DMS79 treated with DMSO at 0.1 percent for 48 hours (cell line): ENCODE measurements at places on chromosomes 6 and 20.

DNA sequence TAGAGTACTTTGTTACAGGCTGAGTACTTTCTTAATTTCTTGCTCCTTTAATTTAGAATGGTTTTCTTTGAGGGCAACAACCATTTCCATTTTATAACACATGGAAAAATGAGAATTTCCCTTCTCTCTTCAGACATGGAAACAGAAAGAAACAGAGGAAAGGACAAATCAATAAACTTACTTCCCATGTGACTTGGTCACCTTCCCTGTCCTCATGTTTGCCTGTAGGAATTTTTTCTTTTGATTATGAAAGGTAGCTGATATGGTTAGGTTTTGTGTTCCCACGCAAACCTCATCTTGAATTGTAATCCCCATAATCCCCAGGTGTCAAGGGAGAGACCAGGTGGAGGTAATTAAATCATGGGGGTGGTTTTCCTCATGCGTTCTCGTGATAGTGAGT, 169.7 kb downstream of the PHF3 start:
- no peak for DNase-seq

DNA sequence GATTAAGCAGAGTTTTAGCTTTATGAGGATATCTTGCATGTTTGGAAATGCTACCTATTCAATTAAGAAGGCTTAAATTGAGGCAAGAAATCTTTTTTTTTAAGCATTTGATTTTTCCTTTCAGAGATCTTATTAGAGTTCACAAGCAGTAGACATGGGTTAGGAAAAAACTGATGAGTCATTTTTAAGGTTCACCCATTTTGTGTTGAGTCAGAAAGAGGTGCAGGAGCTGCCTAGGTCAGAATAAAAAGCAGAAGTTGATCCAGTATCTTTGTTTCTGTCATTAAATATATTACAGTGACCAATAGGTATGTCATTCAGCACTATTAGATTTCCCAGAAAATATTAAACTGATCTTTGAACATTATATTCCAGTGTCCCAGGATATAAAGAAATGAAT, 306.8 kb downstream of the LMBRD1 start:
- no peak for DNase-seq

- DNase-seq: peak; percentile 17
These were observed 1088.9 kb upstream of the CITED2 start for GRCh38 chr6:140463312-140463710.

DNA sequence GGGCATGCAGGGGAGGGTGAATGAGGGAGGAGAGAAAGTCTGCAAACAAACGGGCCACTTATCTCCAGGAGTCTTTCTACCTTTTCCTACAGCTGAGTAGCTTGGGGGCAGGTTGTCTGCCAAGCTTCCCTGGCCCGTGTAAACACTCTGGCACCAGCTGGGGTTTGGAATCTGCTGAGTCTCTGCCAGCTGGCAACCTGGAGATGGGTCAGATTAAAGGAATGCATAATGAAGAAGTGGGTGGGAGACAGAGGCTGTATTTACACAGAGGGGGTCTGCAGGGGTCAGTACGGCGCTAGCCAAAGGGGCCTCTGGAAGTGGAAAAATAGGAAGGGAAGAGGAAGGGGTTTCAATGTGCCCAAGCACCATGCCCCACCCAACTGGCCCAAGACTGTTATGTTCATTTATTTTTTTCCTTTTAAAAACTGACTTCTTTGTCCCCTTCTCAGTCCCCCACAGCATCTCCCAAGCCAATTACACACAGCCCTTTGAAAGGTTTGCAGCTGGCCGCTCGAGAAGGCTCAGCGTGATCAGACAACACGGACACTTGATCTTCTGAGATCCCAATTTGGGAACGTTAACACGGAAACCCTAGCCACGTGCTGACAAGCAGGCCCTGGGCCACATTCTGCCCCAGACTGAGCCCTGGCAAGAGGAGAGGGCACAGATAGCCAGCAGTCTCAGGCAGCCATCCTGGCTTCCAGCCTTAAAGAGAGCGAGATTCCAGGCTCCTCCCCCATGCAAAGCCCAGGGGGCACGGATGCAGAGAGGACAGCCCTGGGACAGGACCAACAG, 25.2 kb downstream of the TRAM2 start:
- DNase-seq: peak; percentile 99

- no peak for DNase-seq
These were observed 18.3 kb upstream of the SEC63 start for GRCh38 chr6:107976155-107976783.

GRCh38 chr6:91033964-91034363, 447.1 kb upstream of the MAP3K7 start:
- no peak for DNase-seq

- no peak for DNase-seq
These were observed 66.5 kb downstream of the PKIB start for GRCh38 chr6:122676688-122677087.

GRCh38 chr6:119442776-119443184, 93.2 kb upstream of the MAN1A1 start:
- DNase-seq: no peak

DNA sequence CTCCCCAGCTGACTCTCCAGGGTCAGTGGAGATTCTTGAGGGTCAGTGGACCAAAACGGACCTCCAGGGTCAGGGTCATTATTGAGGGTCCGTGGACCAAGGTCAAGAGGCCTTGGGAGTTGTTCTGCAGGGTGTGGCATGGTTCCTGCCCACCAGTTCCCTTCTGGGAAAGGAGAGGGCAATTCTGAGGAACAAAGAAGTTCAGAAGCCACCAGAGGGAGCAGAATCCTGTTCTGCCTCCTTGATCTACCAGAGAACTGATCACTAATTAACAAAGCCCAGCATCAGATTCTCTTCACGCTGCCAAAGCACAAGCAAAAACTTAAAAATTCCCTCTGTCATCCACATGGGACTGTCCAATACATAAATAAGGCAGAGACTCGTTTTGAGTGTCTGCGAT, 263.4 kb downstream of the DHX35 start:
- no peak for DNase-seq

GRCh38 chr6:17490724-17491123, 97.3 kb downstream of the CAP2 start:
- DNase-seq: no peak

DNA sequence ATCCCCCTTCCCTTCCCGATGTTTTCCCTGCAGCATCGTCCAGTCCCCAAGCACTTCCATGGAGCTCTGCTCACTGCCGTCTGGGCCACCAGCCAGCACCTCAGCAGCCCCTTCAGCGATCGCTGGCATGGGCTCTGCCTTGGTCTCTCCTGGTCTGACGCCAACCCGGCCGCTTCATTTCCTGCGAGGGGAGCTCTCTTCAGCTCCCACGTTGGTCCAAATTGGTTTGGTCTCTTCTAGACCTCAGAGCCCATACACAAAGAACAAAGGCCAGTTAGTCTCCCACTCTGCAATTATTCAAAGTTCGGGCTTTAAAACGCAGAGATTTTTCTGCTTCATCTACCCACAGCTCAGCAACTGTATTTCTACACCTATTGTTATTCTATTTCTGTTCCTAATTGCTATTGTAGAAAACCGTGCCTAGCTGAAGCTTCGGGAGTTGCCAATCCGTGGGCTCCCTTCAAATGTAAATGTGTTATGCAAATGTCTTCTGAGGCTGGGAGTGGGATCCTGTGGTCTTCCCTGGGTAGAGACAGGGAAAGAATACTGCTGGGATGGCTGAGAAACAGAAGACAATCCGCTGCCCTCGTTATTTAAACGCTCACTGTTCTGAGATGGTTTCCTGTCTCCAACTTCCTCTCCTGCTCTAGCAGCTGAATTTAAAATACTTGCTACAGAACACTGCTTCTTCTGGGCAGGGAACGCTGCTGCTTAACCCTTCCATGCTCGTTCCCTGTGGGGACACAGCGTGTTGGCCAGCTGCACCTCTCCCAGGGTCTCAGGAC, 154.2 kb upstream of the QKI start:
- no peak for DNase-seq

GRCh38 chr6:38302081-38302480, 337.6 kb downstream of the BTBD9 start:
- no peak for DNase-seq

DNA sequence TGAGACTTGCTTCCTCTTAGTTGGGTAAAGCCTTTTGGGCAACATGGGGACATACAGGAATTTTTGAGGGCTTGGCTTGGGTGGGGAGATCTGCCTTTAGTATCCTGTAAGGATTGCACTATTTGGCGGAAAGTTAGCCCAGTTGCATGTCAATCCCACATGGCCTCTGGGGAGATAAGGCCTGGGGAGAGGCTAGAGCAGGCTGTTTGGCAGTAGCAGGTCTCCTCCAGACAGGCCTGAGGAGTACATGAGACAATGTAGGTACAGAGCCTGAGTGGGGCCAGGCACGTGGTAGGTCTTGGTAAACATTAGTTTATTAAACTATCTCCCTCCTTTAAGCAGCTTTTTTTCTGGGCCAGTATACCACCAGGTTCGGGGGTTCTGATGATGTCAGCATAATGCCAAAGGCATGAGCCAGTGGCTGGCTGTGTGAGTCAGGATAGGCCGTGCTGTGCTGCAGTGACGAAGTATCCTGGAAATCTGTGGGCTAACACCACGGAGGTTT, 147.9 kb downstream of the VEGFA start:
- no peak for DNase-seq

- DNase-seq: no peak
These were observed 100.6 kb downstream of the PRDM1 start for GRCh38 chr6:106186714-106187113.

DNA sequence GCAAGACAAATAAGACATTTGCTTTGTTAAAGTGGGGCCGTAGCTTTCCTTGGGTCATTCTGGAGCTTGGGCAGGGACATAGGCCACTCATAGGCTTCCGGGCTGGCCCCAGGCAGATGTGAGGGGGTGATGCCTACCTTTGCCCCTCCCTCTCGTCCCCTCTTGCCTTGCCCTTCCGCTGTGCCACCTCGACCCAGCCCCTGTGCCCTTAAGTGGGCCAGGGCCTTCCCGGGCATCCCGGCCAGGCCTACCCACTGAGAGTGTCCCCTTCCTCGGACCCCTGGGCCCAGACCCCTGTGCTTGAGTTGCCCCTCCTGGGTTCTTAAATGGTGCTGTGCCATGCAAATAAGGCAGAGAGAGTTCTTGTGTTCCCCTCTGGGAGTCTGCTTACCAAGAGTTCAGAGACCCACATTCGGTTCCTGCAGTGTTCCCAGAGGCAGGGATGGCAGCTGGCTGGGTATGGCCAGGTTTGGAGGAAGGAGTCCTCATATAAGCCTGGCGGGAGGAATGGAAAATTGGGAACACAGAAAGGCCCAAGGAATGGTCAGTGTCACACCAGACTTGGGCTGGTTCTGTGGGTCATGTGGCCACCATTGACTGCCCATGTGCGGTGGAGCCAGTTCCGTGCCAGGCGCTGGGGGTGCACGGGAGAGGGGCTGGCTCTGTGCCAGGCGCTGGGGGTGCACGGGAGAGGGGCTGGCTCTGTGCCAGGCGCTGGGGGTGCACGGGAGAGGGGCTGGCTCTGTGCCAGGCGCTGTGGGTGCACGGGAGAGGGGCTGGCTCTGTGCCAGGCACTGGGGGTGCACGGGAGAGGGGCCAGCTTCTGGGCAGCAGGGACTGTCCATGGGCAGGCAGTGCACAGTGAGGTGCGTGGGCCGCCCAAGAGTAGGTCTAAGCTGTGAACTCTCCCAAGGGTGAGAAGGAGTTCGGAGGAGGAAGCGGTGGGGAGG, 173.5 kb upstream of the SNX9 start:
- DNase-seq: peak; percentile 65

- no peak for DNase-seq
These were observed 10.5 kb upstream of the KHDRBS2 start for GRCh38 chr6:62296541-62296940.

DNA sequence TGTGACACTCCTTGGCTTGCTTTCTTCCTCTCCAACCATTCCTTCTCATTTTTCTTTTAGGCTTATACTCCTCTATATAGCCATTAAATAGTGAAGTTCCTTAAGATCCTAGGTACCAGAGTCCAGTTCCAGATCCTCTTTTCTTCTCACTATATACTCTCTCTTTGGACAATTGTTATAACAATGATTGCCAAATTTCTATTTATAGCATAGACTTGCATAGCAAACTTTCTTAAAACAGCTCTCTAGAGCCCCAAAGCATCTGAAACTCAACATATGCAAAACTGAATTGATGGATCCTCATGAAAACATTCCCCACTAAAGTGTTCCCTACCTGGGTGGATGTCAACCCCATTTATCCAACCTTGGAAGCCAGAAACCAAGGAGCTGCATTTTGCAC, 13.4 kb downstream of the PHIP start:
- no peak for DNase-seq

GRCh38 chr6:44779130-44779826, 391.8 kb downstream of the CDC5L start:
- no peak for DNase-seq

GRCh38 chr6:90040931-90041330, 146.7 kb downstream of the GJA10 start:
- DNase-seq: no peak

GRCh38 chr6:23983735-23984134, 142.3 kb upstream of the NRSN1 start:
- DNase-seq: no peak

DNA sequence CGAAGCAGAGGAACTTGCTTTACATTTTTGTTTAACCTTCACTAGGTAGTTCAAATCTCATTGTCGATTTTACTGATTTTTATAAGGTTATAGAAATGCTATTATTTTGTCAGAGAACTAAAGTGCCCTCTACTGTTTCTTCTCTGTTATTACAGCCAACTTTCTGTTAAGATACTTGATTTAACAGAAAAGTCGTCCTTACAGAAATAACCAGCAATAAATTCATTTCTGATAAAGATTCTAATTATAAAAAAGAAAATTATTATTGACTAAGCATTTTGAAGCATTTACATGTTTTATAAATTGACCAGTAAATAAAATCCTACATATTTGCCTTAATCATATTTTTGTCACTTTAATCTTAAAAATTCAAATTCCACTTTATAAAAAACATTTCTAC, 60.8 kb downstream of the OGFRL1 start:
- peak; percentile 12 for DNase-seq
